Pancreas (tissue), 10 donors: ENCODE measurements at places on chromosomes 16 and 17. TPM values are rescaled to one million over a fixed set of nuclear protein-coding genes. Genes with fewer than 3 reads are reported as not detected.

DNA sequence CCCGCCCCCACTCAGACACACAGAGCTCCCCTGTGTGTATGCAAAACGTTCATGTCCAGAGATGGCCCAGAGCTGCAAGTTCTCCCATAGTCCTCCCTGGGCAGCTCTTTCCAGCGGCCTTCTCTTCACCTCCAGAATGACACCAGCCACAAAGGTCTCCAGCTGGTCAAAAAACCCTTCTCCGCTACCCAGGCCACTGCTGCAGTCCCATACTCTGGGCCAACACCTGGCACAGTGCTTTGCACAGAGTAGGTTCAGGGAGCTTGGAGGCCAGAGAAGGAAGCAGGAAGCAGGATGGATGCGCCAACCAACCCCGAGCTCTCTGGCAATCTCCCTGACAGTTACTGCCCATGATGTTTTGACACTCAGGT lies 1.1 kb upstream of the STAT5B start:
- DNase-seq = no peak
- peak overlapping the region; percentile 93 for H3K27ac ChIP-seq

The SARM1 gene
- total RNA-seq = 15.3 TPM

DNA sequence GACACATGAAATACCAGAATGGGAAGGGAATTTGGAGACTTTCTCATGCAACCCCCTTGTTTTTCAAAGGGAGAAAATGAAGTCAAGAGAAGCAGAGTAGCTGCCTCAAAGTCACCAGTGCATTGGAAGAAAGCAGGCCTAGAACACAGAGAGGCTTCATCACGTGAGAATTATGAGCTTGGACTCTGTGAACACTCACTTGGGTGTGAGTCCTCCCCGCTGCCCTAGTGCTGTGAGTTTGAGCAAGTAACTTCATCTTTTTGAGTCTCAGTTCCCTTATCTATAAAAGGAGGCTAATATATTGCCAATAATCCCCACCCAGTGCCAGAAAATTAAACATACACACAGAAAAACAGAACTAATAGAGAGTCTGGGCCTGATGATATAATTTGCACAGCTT lies 315.8 kb downstream of the XYLT1 start:
- no peaks in the 10 kb centered on the region for H3K36me3 ChIP-seq
- H3K27me3 ChIP-seq = no peaks in the 10 kb centered on the region
- H3K4me3 ChIP-seq = no peak overlapping the region
- H3K27ac ChIP-seq = no peak overlapping the region

The CMTM1 gene
- 0.94 TPM for total RNA-seq

GRCh38 chr17:29577385-29578211 lies 9.1 kb downstream of the TP53I13 start:
- H3K4me3 ChIP-seq = no peak overlapping the region
- H3K27ac ChIP-seq = no peak overlapping the region
- no peak for DNase-seq
- H3K4me1 ChIP-seq = peaks cover 5% of the 10 kb centered on the region

DNA sequence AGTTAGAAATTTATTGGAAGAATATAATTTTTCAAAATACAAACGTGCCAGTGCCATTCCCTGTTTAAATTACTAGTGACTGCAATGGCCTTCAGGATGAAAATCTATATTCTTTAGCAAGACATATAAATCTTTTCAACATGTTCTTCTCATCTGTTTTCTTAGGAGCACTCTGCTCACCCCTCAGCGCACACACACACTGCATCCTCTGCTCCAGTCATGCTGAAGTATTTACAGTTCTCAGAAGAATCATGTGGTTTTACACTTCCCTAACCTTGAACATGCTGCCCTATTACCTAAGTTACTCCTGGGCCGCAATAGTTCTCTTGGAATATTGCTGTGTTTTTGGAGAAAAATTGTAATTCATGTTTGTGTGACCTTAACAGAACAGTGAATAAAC lies 820.6 kb downstream of the CDH8 start:
- H3K36me3 ChIP-seq = no peaks in the 10 kb centered on the region
- no peak overlapping the region for H3K4me3 ChIP-seq
- H3K4me1 ChIP-seq = no peaks in the 10 kb centered on the region
- no peak overlapping the region for H3K27ac ChIP-seq
